ENCODE measurements at places on chromosomes 2 and 18.
A peak's percentile ranks its signal among the peaks of the same experiment; 100 is the strongest.

- no peak for DNase-seq
Observed at GRCh38 chr2:164028814-164029534, 293.2 kb upstream of the FIGN start.

DNA sequence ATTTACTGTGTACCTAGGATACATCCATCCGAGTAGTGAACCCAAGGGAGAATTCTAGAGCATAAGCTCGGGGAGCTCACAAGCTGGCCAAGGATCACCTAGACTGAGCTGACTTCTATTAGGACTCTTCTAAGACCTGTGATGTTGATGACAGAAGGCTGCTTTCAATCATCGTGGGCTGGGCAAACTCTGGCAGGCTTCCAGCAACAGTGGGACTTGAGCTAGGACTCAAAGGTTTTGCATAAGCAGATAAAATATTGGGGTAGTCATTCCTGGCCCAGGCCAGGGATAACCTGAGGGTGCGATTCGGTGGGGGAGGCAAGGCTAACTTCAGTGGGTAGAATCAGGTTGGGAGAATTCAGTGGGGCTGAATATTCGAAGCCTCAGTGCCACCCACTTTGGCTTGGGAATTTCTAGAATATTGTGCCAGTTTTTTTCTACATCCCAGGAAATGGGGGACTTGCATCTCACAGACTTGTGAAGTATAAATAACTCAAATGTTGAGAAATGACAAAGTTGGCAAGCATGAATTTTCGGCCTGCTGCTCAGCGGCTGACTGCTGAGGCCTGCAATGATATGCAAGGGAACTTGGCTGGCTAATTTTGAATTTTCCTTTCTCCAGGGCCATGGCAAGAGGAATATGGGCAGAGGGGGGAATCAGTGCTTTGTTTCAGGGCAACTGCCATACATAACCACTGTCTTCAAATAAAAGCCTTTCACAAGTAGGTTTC, 274.3 kb downstream of the PRKCE start:
- DNase-seq, result no peak

- no peak for DNase-seq
Observed at GRCh38 chr2:134572314-134573084, 146.3 kb downstream of the TMEM163 start.

DNA sequence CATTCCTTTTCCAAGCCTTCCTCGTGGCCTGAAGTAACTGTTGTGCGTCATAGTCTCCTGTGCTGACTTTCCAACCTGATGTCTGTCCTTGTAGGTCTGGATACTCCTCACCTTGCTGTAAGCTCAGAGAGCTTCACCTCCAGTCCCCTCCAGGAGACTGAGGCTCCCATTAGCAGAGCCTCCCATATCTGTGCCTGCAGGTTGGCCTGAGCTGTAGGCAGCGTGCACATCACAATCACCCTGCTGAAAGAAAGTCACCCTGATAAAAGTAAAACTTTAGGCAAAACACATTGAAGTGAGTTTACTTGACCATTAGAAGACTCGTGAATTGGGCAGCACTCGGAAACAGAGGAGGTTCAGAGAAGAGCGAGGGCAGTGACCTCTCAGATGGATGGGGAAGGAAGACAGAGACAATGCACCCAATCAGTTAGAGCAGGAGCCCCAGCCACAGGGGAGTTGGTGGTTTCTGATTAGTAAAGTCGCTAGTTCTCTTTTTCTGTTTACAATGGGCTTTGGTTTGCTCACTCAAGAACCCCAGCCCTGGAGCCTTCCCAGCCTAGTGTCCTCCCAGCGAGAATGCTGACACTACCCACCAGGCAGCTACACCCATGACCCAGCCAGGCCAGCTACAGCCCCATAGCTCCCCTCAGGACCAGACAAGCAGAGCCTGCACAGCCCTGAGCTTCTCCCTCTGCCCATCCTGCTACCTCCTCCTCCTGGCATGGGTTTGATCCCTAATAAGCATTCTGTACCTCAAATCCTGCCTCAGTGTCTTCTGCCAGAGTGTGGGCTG, 12.1 kb upstream of the TPO start:
- no peak for DNase-seq

- DNase-seq, result no peak
Observed at GRCh38 chr2:80242355-80242910, 62.1 kb downstream of the LRRTM1 start.

DNA sequence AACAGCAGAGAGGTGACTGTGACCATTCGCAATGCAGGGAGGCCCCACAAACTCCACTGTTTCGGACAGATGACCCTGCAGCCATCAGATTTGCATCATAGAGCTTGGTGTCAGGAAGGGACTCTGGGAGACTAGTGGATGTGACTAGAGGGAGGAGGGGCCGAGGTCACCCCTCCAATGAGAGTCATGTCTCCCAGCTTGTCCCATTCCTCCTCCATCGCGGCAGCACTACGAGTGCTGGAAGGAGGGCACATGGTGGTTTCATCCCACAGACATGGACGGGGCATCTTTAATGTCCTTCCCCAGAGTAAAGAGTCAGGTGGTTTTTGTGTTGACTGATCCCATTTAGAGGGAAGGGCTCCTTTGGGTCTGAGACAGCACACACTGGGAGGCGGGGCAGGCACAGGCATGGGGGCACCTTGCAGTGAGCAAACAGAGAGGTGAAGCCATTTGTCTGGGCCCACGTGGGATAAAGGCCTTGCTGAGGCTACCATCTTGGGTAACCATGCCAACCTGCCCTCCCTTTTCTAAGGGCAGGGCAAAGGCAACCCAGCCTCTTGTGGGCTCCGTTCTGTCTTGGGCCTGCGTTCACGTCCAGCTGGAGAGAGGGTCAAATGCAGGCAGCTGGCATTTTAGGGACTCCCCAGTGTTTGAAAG, 208.1 kb downstream of the ASB1 start:
- DNase-seq, result no peak

DNA sequence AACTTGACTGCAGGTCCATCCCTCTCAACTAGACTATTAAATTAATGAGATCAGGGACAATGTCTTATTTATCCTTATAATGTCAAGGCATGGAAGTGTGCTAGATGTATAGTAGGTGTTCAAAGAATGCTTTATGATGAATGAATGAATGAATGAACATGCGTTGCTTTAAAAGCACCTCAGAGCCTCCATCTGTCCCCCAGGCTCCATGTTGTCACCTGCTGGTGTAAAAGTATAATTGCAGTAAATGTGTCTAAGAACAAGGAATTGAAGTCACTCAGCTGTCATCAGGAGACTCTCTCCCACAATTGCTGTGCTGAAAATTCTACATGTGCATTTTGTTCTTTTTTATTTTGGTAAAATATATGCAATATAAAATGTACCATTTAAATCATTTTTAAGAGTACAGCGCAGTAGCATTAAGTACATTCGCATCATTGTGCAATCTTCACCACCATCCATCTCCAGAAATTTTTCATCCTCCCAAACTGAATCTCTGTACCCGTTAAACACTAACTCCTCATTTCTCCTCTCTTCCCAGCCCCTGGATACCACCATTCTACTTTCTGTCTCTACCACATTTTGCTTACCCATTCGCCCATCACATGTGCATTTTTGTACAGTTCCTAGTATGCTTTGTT, 52.6 kb downstream of the GNAL start:
- no peak for DNase-seq

- DNase-seq, result no peak
Observed at GRCh38 chr18:74573053-74573452, 24.6 kb upstream of the ZNF407 start.

- no peak for DNase-seq
Observed at GRCh38 chr2:55152475-55153412, 79.3 kb downstream of the CLHC1 start.

DNA sequence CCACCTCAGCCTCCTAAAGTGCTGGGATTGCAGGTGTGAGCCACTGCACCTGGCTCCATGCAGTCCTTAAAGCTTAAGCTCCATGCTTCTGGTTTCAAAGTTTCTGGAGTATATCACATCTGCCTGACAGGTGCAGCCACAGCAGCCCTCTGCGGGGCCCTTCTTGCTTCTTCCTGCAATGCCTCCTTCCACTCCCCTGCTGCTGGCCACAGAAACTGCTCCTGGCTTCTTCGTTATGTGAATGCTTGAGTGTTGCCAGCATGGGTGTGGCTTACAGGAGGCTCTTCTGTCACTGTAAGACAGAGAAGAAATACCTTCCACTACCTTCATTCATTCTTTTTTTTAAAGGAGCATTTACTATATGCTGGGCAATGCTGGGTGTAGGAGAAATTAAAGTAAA, 10.1 kb upstream of the CCBE1 start:
- no peak for DNase-seq

- DNase-seq, result no peak
Observed at GRCh38 chr2:227033471-227034148, 130.4 kb downstream of the COL4A4 start.

- DNase-seq, result no peak
Observed at GRCh38 chr2:98087447-98088020, 567 bp downstream of the VWA3B start.

- DNase-seq, result no peak
Observed at GRCh38 chr18:13287372-13287771, 68.8 kb downstream of the LDLRAD4 start.

- DNase-seq, result no peak
Observed at GRCh38 chr2:219772103-219772635, 144.7 kb downstream of the SLC4A3 start.

DNA sequence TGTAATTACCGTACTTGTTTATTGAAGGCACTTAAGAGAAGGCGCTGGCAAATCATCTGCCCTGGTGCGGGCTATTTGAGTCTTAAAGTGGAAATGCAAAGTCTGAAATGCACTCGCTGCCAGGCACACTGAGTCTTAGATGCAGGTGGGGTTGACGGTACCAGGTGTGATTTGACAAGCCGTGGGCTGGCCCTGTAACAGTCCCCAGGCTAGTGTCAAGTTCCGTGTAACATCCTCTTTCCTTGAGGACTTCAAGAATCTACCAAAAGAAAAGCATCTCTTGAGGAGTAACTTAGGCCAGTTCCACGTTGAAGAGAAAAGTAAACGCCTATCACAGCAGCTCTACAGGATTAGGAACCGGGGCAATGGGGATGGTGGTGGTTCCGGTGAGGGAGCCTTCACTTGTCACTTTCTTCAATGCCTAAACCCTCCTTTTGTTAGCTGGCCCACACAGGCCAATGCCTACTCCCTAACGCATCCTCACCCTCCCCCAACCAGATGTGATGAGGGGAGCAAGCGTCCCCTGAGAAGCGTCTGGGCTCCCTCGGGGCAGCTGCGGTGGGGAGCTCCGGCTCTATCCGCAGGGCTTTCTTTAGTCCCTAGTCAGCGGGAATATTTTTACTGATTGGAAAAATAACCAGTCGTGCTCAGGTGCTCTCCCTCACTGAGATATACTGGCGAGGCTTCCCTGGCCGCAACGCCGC, 1.5 kb upstream of the UGP2 start:
- DNase-seq, result no peak

GRCh38 chr2:119818792-119819191, 59.1 kb downstream of the PTPN4 start:
- DNase-seq, result no peak

- no peak for DNase-seq
Observed at GRCh38 chr2:73072416-73072815, 904 bp upstream of the SFXN5 start.

DNA sequence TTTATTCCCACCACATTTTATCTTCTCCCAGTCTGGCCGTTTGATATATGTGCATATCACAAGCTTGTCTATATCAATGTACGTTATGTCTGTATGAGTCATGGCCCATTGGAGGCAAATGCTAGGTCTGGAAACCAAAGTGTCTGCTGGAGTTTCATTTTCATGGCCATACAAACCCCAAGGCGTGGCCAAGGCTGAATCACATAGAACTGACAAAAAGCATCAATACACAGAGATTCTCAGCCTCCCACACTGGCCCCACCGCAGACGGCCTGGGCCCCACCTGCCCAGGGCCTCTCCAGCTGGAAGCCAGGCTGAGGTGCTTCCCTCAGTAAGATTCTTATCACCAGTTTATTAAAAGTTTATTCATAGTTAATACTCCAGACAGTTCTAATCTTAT, 40.5 kb upstream of the SALL3 start:
- DNase-seq, result no peak

DNA sequence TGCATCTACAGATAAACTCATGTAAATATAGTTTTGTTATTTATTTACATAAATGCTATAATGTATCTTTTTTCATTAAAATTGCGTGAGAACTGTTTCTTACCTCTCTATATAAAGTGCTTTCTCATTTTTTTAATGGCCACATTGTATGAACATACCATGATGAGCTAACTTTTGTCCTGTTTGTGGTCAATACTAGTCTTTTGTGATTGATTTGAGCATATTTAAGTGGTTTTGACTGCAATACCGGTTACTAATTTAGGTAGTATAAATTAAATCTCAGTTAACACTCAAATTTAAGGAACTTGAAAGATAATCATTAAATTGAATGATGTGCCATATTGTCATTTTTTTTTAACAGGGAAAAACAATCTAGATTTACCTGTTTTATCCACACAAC, 108.2 kb downstream of the HAUS1 start:
- DNase-seq, result no peak

- DNase-seq, result peak; percentile 13
Observed at GRCh38 chr2:177334940-177335543, 57.5 kb upstream of the AGPS start.

- no peak for DNase-seq
Observed at GRCh38 chr2:218858671-218859555, 692 bp upstream of the WNT6 start.

- DNase-seq, result no peak
Observed at GRCh38 chr18:24094561-24094960, 44.3 kb upstream of the CABYR start.

DNA sequence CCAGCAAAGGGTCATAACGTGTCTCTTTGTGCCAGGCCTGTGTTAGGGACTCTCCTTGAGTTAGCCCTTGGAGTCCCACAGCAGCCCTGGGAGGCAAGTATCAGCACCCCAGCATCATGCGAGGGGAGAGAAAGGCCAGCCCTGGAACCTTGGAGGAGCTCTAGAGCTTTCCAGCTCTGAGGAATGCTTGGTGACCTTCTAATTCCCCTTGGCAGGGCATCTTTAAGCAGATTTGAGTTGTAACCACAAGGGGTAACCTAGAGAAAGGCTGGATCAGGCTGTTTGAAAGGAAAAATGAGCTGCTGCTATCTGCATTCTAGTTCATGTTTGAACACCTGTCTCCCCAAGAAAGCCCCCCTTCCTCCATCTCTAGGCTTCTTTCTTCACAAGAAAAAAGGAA, 23.8 kb upstream of the ODC1 start:
- no peak for DNase-seq

- no peak for DNase-seq
Observed at GRCh38 chr2:43101751-43102150, 124.7 kb downstream of the ZFP36L2 start.

DNA sequence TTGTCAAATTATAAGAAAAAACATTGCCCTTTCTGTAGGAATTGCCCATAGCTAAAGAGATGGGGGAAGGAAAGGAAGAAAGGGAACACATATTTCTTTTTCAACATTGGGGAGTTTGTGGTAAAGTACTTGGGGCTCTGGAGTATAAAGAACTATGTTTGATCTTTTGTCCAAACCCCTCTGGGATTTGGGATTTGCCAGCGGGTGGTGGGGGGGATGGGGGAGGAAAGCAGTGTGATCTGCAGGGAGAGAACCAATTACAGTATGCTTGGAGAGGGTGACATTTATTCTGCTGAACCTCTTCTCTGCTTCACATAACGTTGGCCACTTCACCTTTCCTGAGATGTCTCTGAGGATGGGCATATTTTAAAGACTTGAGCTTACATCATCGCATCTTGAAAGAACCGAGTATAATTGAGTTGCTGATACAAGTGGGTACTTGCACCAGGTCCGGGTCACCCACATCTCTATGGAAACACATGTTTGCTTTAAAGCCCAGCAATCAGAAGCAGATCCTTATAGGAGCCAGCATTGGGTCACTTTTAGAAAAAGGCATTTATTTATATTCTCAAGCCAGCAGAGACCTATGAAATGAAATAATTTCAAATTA, 73.1 kb downstream of the SPATS2L start:
- DNase-seq, result no peak

Data from naive thymus-derived CD8-positive, alpha-beta T cell (primary cell).